ENCODE measurements at places on chromosomes 6 and 20. TPM values are rescaled to one million over a fixed set of nuclear protein-coding genes. Genes with fewer than 3 reads are reported as not detected.

The FABP7 gene
- total RNA-seq = 3.7 TPM

The OR2J3 gene
- not detected for total RNA-seq

The CAGE1 gene
- not detected for total RNA-seq

DNA sequence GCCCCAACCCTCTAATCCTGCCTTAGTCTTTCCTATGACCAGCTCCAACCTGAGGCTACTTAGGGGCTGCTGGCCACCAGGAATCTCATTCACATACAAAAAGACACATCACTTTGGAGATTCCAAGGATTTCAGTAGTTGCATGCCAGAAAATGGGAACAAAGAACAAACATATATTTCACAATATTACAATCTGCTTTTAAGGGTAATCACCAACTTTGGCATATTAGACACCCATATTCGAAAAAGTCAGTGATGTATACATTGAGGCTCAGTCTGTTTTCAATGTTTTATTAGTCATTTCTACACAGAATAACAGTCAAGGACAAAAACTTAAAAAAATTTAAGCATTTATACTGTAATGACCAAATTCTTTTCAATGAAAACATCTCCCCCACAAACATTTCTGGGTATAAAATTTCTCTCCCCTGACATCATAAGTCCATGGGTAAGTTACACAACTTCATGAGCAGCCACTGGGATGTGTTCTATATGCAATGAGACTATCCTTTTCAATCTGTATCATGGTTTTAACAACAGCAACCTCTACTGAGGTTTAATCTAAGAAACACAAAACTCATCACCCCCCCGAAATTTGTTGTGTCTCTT is 103.5 kb downstream of the MAP7 start:
- DNase-seq = no peak

DNA sequence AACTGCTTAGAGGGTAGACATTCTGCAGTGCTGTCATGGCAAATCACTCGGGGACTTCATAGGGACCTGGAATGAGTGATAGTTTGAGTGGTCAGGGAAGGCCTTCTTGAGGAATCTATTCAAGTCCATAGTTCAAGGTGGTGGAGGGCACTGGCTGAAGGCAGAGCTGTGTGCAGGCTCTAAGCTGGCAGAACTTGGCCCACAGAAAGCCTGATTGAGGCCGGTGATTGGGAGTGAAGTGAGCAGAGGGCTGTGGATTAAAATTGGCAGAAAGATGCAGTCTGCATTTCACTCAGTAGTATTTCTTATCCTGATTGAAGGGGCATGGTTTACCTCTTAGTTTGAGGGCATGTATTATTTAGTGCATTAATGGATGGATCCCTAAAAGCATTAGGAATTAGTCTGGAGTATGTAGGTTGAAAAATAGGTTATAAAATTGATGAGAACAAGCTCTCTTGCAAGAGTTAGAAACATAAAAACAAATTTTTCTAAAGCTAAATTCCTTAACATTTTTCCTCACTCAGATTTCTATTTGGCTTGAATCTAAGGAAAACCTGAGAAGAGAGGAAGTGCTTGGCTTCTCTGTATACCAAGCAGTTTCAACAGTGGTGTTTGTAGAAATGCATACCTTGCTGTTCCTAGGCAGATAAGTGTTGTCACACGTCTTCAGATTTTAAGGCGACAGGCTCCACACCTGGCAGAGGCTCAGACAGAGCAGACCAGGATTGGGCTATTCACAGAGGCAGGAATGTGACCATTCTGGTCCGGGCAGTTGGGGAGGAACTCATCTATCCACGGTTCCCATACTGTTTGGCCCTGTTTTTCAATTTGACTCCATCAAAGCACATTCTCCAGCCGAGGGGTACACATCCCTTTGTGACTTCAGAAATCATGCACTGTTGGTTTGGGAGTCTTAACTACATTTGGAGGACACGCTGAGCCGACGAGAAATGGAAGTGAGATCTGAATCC is 45.2 kb downstream of the UTRN start:
- no peak for DNase-seq

DNA sequence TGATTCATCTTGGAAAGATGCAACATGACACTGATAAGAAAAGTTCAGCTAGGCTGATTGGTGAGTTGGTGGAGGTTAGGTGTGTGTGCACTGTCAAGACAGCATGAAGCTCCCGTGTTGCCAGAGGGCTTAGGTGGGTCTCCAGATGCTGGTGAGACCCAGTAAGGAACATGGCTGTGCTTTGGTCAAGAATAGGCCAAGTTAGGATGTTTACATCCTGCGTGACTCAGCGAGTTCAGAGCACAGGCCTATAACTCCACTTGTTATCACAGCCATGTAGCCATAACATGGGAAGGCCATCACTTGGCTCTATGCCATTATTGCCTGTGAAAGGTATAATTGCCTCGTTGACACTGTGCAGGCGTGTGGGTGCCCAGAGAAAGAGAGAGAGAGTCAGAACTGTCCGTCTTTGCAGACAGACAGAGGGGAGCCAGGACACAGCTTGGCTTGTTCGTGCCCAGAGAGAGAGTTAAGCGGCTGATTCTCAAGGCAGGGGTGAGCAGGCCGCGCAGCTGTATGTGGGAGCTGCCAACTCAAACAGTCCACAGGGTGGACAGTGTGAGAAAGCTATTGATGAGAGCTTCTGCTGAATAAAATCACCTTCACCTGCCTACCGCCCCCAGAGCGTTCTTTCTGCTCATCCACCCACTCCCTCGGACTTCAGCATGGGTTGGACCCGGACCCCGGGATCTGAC is 43.5 kb downstream of the OR2B6 start:
- DNase-seq = no peak

- no peak for DNase-seq
Observed at GRCh38 chr6:140563728-140564127, 1189.3 kb upstream of the CITED2 start.

DNA sequence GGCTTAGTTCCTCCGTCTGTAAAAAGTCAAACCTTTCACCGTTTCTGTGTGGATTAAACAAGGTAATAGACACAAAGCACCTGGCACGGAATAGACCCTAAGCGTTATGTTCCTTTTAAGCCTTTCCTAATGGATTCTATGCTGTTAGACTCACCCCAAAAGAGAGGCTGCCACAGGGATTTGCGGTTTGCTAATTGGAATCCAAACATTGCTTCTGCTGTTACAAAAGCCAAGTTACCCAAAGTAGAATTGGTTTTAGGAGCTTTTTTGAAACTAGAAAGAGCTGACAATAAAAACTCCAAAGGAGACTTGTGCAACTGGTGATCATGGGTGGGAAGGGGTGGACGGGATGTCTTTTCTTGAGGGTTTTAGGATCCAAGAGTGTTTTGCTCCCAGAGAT is 178.0 kb downstream of the BMP7 start:
- DNase-seq = no peak

- no peak for DNase-seq
Observed at GRCh38 chr6:54198134-54198533, 86.9 kb downstream of the MLIP start.

DNA sequence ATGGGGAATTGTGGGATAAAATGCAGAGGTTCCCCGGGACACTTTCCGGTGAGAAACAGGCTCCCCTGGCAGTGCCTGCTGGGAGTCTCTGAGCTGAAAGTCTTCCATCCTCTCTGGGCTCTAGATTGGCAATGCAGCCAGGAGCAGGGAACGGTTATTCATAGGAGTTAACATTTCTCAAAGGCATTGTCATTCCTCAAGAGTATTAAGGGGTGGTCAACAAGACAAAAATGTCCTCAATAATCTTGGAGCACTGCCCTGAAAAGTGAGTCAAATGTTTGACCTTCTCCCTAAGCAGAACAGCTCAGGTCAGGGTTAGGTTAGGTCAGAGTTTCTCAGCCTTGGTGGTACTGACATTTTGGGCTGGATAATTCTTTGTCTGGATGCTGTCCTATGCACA is 13.2 kb downstream of the BPIFB1 start:
- no peak for DNase-seq

The ZNF337 gene
- 12.5 TPM for total RNA-seq

The NKX2-2 gene
- total RNA-seq = not detected

The ZFP57 gene
- not detected for total RNA-seq

DNA sequence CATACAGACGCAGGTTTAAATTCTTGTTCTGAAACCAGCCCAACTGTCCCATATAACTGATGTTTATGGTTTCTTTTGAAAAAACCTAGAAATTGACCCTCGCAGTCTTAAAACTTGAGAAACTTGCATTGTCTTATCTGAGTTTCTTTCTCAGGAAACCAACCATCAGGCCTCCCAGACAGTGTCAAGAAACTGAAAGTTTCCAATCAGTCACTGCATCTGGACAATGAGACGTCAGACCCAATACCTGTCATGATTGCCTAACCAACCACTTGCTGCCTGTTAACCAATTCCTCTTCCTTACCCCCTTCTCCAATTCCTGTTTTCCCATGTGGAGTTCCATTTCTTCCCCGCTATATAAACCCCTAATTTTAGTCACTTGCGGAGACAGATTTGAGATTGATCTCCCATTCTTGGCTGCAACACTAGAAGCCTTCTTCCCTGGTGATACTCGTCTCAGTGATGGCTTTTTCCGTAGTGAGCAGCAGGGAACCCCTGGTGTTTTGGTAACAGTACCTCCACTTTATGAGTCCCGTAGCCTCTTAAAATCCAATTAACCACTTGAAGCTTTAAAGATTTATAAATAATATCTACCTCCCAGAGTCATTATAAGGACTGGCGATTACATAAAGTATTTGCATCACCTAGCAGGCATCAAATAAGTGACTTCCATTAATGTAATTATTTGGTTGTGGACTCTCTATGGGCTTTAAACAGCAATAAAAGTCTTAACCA is 49.3 kb downstream of the GPR63 start:
- no peak for DNase-seq

The PI16 gene
- 49.1 TPM for total RNA-seq

GRCh38 chr20:9460518-9460917 is 53.9 kb upstream of the LAMP5 start:
- DNase-seq = no peak

The SOBP gene
- 26.9 TPM for total RNA-seq

The CALHM4 gene
- total RNA-seq = not detected

GRCh38 chr20:16293590-16293989 is 279.7 kb downstream of the KIF16B start:
- no peak for DNase-seq

The EMILIN3 gene
- total RNA-seq = 0.23 TPM

DNA sequence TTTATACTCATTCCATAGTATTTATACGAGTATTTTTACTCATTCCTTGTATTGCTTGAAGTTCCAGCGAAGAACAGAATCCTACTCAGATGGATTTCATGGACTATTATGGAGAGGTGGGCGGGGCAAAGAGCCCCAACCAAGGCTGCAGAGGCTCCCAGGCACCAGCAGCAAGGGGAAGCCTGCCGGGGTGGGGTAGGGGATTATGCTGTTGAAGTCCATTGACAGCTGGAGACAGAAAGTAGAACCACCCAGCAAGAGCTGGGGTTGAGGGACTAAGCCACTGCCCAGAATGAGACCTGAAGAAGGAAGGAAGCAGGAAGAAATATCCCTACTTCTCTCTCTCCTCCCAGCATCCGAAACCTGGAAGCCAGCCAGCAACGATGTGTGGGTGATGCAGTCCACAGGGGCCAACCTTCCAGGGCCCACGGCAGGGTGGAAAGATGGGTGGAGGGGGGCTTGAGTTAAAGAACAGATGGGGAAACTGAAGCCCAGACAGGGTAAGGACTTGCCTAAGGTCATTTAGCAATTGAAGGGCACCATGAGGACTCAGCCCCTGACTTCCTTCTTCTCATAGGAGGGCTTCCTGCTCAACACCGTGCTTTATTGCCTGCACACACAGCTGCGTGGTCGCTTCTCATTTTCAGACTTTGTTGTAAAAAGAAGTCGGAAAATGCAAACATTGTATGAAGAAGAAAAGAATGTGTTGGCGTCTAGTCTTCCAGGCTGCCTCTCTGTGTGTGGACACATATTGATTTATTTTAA is 18.3 kb upstream of the GTSF1L start:
- no peak for DNase-seq

DNA sequence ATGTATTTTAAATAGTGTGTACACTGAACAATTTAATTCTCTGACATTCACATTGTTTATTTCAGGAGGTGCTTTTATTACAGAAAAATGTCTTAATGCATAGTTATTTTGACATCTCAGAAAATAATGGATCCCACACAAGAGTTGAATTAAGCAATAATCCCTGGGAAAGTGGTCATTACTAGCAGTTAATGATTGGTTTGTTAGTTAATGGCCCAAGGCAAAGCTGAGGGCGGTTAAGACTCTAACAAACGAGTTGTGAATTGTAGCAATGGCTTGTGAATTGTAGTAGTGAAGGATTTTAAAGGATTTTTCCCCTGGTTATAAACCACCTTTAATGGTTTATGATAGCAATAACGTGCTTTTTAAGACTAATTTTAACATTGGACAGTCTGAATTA is 1316.0 kb upstream of the GJE1 start:
- DNase-seq = no peak

The VAPB gene
- 77.7 TPM for total RNA-seq

GRCh38 chr6:117615750-117616390 is 13.6 kb upstream of the GOPC start:
- DNase-seq = no peak

The COL21A1 gene
- 0.65 TPM for total RNA-seq

- DNase-seq = no peak
Observed at GRCh38 chr6:99110029-99110428, 162.3 kb upstream of the FBXL4 start.

GRCh38 chr20:10271494-10272219 is 53.0 kb downstream of the SNAP25 start:
- DNase-seq = no peak

The PEX3 gene
- total RNA-seq = 17.9 TPM

The FAM83B gene
- total RNA-seq = 0.60 TPM

The BCAS1 gene
- not detected for total RNA-seq

The TSHZ2 gene
- total RNA-seq = 3.8 TPM

GRCh38 chr6:2563635-2564034 is 187.1 kb downstream of the MYLK4 start:
- DNase-seq = no peak

The TFAP2C gene
- not detected for total RNA-seq

- DNase-seq = no peak
Observed at GRCh38 chr20:8117636-8118035, 14.4 kb upstream of the PLCB1 start.

- no peak for DNase-seq
Observed at GRCh38 chr20:10714236-10714975, 40.6 kb upstream of the JAG1 start.

The CDS2 gene
- total RNA-seq = 30.6 TPM

DNA sequence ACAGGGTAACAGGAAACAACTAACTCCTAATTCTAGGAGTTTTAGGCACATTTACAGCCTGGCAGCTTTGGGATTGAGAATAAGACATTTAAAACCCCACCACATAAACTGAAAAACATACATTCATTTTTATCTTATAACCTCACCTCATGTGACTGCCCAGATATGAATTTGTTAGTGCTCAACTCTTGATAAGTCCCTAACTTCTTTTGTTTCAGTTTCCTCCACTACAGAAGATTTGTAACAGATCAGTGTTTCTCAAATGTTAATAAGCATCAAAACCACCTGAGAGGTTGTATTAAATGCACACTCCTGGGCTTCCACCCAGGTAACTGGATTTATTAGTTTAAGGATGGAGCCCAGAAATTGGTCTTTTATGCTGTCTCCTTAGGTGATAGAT is 190.1 kb upstream of the ARID1B start:
- DNase-seq = no peak

The TRIM15 gene
- total RNA-seq = not detected
